T-helper 2 cell (primary cell): ENCODE measurements at places on chromosomes 5 and 9.
A peak's percentile ranks its signal among the peaks of the same experiment; 100 is the strongest.

DNA sequence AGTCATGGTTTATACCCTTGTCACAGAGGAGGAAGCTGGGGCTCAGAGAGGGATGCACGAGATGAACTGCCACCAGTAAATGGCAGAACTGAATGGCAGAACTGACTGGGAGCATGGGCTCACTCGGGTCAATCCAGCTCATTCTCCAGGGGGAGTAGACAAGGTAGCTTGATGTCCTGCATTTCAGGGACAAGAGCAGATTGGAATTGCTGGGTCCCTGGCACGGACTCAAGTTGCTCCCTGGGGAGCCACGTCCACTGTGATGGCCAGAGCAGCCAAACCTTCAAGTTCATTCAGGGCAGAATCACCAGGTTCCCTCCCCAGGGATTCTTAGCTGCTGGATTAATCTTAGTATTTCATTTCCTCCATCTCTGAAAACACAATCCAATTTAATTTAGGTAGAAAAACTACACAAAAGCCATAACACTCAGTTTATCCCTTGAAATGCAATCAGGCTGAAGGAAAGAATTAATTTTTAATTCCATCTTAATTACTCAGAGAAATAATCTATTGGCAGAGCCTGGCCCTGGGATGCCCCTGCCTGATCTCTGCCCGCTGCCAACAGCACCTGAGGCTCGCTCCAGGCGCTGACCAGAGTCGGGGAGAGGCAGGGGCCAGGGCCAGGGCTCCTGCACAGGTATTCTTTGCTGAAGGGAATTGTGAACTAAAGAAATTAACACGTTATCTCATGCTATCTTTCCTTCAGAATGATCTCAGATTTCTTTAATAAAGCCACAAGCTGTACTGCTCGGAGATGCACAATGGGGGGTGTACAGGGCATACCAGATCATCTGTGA, 42.0 kb upstream of the UNC5A start:
- no peak for DNase-seq

GRCh38 chr9:106864373-106865143, 1.6 kb downstream of the ZNF462 start:
- no peak for DNase-seq

DNA sequence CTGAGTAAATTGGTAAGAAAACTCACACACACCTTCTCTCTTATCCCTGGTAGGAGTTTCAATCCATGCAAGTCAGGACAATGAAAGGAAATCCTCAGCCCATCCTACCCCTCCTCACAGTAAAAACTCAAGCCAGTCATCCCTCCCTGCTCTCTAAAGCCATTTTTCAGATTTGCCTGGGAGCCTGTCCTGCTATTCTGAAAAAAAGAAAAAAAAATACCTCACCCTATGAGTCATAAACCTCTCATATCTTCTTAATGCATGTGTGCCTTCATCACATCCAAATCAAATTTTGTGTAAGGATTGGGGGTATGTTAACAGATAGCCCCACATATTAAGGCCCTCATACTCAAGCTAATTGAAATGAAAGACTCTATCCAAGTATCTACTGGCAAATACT, 14.1 kb downstream of the UGT3A2 start:
- DNase-seq: no peak

GRCh38 chr5:982377-983237, 26.0 kb upstream of the NKD2 start:
- no peak for DNase-seq

DNA sequence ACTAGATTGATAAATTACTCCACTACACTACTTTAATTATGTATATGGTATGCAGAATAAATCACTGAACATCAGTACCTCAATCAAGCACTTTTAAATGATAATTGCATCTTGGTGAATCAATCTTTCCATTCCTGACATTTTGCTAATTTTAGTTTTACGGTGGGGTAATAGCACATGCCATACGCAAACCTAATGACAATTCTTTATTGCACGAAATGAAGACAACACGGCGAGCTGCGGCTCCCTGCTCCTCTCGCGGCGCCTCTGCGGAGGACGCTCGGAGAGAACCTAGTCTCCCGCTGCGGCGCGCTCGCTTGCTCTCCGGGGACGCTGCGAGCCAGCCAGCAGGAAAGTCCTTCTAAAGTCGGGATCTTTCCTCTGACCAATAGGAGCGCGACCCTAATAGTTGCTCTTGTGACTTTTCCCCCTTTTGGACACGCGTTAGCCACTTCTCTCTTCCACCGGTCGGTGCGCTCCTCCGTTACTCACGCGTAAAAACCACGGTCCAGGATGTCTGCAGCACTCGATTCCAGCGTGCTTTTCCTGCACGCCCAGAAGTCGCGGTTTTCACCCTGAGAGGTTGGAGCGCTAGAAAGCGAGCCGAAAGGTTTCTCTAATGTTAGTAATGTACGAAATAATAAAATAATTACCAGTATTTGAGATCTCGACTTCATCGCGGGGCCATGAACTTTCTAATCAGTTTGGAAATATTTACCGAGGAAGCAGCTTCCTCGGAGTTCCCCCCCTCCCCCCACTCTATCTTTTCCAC, 1.0 kb upstream of the MEF2C start:
- DNase-seq: no peak

DNA sequence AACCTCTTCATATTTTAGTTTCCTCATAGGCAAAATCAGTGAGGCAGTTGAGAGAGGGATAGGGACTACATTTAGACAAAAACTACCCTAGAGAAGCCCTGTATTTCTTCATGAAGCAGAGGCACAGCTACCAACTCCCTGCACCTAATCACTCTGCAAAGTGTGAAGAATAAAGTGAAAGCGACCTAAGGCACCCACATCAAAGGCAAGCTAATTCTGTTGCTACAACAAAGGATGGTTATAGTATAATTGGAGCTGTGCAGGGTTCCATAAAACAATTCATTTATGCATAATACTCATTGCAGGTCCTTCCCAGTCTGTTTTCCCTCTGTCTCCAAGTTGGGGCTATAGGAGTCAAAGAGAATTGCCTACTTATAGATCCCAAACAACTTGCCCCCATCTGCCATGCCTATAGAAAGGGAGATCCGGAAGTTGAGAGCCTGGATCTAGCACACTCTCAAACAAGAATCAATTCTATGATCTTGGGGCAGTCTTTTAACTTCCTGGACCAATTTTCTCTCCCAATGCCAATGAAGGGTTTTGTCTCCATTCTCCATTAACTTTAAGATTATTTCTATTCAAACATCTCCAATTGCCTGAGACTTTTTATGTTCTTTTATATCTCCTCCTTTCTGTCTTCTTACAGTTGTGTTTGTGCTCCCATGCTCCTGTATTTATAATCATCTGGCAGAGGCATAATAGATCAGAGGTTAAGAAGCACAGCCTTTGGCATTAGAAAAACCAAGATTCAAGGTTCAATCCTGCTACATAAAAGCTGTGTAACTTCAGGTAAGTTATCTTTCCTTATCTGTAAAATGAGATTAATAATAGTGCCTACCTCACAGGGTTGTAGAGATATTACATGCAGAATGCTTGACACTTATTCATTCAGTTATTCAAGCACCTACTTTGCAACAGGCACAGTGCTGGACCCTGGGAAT, 56.0 kb upstream of the PTGER4 start:
- DNase-seq: peak; percentile 25
